Hepatic stellate cell (primary cell): ENCODE measurements at places on chromosomes 1 and 21.
A peak's percentile ranks its signal among the peaks of the same experiment; 100 is the strongest.

GRCh38 chr1:147414505-147415163, 126.7 kb upstream of the BCL9 start:
- no peak for DNase-seq

GRCh38 chr1:28642847-28643635, at the start of gene TAF12:
Gene TAF12, minus strand, starts transcription at chr1:28643067. Its CDS starts 20,986 bp downstream, at chr1:28622081.
- peak; percentile 89 for DNase-seq

- no peak for DNase-seq
These were observed 1458.8 kb downstream of the MRPL39 start for GRCh38 chr21:24148461-24148860.

DNA sequence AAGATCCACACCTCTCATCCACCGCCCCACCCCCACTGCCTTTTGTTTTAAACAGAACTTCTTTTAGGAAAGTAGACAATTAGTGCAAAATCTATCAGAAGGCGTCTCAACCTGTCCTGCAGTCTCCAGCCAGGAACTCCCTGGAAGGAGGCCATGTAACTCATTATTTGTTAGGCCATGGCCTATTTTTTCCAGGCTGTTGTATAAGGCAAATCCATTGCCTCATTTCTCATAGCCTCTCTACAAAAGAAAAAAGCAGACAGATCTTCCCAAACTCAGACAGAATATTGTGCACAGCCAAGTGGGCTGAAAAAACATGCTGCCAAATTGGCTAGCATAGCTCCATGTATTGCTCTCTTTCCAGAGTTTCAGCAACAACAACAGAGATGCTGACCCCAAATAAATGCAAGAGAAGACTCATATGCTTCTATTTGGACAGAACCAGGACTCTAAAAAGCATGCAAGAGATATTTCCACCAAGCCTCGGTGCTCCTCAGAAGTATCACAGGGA, 770.7 kb upstream of the CXADR start:
- DNase-seq = no peak

- DNase-seq = no peak
These were observed 48.2 kb downstream of the COQ8A start for GRCh38 chr1:226988334-226988666.

DNA sequence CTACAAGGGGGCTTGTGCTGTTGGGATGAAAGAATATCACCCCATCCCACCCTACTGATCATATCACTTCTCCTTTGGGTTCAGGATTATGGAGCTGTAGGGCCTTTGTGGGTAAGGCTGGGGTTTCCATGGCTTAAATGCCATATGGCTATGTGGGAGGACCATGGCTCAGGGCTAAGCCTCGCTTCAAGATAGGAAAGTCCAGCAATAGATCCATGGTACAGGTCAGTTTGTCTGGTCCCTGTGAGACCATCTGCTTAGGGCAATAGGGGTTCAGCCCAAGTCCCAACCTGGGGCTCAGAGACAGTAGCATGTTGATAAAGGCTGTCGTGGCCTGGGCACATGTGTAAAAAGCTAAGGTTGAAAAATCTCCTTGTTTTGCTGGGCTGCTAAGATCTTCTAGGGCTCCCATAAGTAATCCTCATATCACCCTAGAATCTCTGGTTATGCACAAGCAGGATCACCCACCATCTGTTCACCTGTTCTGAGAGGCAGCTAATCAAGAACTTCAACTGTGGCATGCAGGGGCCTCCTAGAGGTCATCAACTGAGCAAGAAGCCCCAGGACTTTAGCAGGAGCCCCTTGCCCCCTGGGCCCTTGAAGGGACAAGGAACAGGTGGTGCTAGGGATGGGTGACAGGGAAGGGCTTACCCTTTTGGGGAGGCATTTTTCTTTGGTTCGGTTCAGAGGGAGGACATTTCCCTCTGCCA, 66.5 kb downstream of the UBE2T start:
- DNase-seq = no peak

- no peak for DNase-seq
These were observed 28.5 kb downstream of the IL12RB2 start for GRCh38 chr1:67336157-67336556.

GRCh38 chr1:89563957-89564604, 39.5 kb downstream of the LRRC8B start:
- DNase-seq = no peak

GRCh38 chr1:197884173-197884572, 18.3 kb upstream of the C1orf53 start:
- no peak for DNase-seq

DNA sequence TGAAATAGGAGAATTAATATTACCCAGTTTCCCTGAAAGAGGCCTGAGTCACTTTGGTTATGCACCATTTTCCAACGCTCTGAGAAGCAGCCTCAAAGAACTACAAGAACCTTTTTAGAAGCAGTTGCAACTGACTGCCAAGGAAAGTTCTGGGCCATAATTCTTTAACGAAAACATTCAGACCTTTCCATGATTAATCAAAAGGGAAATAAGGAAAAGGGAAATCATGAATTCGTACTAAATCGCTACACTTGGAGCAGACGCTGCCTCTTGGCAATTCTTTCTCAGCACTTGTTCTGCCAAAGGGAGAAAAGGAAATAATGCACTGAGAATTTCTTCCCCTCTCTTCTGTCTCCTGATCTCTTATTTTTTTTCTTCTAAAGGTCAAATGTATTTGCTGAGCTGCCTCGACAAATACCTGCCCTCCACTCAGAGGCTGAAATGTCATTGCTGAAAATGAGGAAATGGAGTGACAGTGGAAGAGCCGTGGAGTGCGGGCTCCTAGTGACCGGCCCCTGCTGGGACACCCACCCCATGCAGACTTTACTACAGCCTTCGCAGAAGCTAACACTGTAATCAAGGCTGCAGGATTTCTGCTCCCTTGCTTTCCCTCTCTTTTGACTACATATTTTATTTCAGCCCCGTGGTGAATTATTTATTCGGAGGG, 67.9 kb upstream of the GALNT2 start:
- no peak for DNase-seq

GRCh38 chr1:240237305-240237721, 145.6 kb downstream of the FMN2 start:
- peak; percentile 47 for DNase-seq

- no peak for DNase-seq
These were observed 90.0 kb upstream of the HNRNPU start for GRCh38 chr1:244954359-244954758.

- DNase-seq = no peak
These were observed 235.4 kb upstream of the KAZN start for GRCh38 chr1:14363036-14363590.

DNA sequence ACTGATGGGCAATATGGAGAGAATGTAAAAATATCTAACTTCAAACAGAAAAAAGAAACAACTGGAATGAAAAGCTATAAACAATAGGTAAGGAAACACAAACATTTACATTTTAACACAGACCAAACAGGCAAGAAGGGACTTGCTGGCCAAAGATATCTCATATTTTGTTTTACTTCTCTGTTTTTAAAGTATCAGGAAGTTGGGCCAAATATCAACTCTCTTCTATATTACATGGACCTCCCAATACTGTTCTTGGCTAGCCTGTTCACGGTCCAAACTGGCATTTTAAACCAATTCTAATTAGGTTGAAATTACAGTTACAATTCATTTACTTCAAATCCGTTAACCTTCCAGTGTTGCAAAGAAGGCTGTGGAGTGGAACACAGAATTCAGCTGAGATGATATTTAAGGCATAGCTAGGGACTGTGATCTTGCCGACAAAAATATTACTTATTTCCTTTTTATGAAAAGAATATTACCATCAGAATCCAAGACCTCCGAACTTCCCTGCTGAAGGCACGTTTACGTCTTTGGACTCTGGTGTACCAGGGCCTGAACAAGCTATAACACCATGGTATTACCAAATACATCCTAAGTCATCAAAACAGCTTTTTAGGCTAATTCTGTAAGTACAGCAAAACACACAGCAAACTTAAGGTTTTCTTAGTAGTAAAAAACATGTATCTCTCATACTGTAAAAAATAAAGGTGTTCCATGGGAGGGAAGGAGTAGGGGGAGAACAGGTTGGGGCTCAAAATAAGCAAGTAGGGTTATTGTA, 165.4 kb downstream of the RUNX1 start:
- DNase-seq = no peak

DNA sequence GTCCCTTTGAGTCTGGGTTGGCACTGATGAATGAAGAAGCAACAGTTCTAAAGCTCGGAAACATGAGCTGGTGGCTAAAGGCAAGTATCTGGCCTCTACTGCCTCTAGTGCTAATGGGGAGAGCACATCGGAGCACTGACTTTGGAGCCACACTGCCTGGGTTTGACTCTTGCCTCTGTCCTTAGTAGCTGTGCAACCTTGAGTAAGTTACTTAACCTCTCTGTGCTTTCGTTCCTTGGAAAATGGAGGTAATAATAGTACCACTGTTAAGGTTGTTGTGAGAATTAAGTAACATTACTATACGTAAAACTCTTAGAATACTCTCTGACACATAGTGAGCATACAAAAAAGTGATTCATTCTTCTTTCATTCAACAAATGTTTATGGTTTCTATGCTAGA, 211.2 kb downstream of the ATG4C start:
- DNase-seq = no peak

- DNase-seq = no peak
These were observed 683 bp downstream of the PPOX start for GRCh38 chr1:161166669-161167548.

- peak; percentile 32 for DNase-seq
These were observed 32.6 kb upstream of the HTR1D start for GRCh38 chr1:23249787-23250454.

DNA sequence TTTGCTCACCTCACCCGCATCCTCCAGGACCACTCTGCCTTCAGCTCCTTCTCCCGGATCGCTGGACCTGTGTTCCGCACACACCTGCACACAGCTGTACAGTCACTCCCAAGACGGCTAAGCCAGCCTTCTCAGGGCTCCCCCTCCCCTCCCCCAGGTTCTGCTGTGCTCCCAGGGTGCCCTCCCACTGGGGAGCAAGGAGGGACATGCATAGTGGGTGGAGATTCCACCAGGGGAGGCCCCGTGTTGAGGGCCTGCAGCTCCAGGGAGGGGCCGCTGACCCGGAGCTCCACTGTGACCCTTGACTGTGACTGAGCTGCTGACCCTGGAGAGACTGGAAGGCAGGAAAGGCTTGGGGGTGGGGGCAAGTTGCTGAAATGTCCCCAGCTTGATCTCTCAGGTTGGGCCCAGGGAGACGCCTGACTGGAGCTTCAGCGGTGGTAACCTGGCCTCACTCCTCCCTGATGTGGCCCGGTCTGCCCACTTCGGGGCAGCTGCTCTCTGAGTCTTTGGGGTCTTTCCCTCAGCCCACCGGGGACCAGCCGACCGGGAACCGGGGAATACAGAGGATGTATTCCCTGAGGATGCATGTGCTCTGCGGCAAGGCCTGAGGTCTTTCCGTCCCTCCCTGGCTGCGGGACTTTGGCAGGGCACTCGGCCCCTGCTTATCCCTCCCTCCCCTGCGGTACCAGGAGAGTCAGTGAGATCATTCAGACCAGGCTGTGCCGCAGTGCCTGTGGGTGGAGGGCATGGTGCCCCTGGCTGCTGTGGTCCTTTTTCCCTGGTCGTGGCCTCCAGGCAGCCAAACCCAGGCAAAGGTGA, 28.6 kb upstream of the PLCH2 start:
- no peak for DNase-seq

GRCh38 chr1:229863651-229864545, 203.1 kb upstream of the GALNT2 start:
- no peak for DNase-seq

DNA sequence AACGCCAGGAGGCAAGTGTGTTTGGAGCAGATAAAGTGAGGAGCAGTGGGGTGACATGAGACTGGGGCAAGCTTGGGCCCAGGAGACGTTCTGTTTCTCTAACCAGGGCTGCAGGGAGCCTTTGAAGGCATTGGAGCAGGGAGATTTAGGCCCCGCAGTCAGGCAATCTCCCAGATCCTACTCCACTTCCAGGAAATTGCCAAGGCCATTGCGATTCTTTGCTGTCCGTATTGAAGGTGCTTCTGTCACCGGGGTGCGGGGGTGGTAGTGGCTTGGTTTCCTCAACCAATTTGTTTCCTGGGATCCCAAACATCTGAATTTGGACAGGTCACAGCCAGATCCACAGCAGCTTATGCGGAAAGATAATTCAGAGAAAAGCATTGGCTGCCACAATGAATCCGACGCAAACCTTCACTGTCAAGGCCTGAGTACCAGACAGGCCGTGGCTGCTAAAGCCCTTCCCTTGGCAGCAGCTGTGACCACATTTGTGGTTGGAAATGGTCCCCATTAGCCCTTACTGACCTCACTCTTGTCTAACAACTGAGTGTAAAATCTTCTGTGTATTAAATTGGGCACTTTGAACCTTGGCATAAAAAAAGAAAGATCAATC, 385.6 kb downstream of the PTPRU start:
- DNase-seq = no peak

GRCh38 chr1:172761581-172762486, 102.9 kb downstream of the FASLG start:
- DNase-seq = no peak
